ENCODE measurements at places on chromosomes 3 and 15. TPM values are rescaled to one million over a fixed set of nuclear protein-coding genes. Genes with fewer than 3 reads are reported as not detected.
A peak's percentile ranks its signal among the peaks of the same experiment; 100 is the strongest.

DNA sequence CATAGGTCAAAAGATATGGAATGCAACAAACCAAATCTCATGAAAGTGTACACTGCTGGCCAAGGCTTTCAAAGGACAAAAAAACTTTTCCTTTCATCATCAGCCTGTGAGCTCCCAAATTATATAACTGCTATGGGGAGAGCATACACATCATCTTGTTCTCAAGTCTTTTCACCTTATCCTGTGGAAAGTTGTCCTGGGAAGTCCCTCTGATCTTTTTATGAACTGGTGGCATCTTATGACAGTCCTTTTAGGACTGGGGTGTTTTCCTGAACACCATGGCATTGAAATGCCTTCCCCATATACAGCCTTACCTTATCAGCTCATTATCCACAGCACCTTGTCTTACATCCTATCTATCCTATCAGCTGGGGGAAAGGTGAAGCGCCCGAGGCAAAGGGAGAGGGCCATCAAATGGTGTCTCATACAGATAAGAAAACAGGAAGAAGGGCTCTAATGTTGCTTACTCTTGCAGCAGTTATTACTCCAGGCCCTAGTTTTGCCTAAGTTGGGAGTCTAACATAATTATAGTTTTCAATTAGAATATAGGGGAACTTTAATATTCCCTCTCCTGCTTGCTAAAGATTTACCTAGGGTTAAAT lies 61.5 kb upstream of the GOLIM4 start:
- no peak for DNase-seq

GRCh38 chr3:50170689-50171088 lies 15.6 kb downstream of the SEMA3F start:
- no peak for DNase-seq

- DNase-seq = no peak
Observed at GRCh38 chr3:115877615-115877899, 254.2 kb downstream of the GAP43 start.

DNA sequence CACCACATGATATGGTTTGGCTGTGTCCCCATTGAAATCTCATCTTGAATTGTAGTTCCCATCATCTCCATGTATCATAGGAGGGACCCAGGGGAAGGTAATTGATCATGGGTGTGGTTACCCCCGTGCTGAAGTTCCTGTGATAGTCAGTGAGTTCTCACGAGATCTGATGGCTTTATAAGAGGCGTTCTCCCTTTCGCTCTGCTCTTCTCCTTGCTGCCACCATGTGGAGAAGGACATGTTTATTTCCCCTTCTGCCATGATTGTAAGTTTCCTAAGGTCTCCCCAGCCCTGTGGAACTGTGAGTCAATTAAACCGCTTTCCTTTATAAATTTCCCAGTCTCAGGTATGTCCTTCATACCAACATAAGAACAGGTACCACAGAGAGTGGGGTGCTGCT lies 21.9 kb downstream of the OSTN start:
- no peak for DNase-seq

DNA sequence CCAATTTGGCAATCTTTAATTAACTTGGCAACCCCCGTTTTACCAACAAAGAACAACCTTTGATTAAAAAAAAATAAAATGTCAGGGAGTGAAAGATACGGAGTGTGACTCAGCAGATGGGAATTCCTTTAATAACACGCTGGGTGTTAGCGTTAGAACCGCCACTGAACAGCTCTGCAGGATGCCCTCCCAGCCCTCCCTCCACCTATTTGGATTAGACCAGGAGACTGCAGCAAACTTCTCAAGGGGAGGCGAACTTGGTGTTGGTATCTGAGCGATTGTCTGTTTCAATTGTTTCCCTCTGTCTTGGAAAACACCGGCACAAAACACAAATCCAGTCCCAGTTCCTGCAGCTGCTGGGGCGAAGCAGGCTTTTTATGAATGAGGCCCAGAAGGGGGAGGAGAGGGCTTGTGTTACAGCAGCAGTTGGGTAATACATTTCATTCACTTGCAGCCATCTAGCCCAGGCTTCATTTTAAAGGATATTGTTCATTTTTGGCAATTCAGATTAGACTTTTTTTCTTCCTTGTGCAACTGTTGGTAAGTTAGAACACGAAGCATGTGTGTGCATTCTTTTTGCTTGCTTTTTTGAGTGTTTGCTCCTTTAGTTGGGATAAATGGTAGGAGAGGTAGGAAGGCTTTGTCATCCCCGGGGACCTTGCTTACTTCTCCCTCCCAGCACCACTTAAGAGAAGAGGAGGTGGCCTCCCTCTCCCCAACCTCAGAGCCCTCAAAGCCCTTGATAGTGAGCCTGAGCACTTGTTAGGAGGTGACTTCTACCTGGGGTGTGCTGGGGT lies 152.3 kb downstream of the IGF1R start:
- DNase-seq = peak; percentile 76

DNA sequence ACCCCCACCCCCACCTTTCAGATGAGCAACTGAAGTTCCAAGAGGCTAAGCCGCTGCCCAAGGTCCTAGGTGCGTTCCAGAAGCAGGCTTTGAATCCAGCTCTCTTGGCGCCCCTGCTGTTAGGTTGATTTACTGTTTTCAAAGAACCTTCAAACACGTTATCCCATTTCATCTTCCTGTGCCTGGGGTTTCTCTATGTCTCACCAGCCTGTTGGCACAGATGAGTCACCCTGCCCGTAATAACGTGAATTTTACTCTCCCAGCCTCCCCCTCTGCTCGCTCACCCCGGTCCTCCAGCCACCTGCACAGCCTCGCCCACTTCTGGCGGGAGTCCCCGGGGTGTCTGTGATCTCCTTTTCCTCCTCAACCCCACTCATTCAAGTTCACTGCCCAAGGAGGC lies 13.0 kb upstream of the TSEN2 start:
- DNase-seq = no peak

- DNase-seq = no peak
Observed at GRCh38 chr3:67692621-67693020, 38.2 kb upstream of the SUCLG2 start.

DNA sequence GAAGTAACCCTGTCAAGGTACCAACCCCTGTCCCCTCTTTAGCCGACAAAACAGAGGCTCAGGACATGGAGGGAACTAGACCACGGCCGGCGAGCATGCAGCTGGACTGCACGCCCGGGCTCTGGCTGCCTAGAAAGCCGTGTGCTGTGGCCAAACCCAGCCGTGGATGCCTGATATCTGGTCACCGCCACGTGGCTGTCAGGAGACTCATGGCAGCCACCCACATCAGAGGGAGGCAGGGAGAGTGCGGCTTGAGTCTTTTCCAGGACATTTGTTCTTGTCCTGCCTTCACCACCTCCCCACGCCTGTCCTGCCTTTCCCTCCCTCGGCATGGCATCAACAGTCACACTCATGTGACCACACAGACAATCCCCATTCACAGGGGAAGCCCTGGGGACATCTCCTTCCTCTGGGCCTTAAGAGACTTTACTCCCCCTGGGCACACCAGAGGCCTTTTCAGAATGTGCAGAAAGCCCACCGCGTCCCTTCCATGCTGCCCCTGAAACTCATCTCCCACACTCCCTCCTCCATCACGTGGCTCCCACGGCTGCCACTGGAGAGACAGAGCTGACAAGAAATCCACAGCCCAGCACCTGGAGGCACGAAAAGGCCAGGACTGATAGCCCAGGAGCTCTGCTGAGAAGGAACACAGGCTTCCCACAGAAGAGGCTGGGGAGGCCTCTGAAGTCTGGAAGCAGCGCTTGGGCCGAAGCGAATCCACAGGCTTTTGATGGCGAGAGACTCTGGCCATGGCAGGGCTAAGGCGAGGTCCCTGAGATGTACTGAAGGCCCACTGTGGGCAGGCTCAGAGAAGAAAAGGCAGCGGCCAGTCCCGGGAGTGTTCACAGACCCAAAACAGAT lies 71.2 kb upstream of the IQSEC1 start:
- no peak for DNase-seq

DNA sequence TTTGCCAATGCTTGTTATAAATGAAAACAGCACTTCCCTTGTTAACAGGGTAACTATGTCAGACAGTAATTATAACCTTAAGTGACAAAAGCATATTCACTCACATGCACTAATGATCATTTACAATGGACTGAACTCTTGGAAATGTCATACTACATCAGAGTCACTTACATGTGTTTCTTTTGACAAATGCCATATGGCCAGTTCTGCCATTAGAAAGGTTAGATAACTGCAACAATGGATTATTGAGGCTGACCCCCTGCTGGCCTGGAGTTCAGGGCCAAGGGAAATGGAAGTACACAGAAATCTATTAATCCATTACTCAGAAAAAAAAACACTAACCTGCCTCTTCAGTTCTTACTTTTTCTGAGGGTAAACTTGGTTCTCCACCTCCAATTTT lies 313.4 kb downstream of the CNTN3 start:
- no peak for DNase-seq

DNA sequence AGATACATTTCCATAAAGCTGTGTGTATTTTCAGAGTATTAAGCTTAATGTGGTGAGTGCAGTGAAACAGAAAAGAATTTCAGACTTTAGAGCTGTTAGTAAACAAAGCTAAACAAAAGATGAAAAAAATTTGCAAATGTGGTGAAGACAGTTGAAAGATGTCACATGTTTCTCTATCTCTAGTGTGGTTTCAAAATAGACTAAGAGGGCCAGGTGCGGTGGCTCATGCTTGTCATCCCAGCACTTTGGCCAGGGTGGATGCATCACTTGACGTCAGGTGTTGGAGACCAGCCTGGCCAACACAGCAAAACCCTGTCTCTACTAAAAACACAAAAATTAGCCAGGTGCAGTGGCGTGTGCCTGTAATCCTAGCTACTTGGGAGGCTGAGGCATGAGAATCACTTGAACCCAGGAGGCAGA lies 466.0 kb upstream of the NR2F2 start:
- no peak for DNase-seq

GRCh38 chr15:97235611-97235985 lies 724.9 kb upstream of the ARRDC4 start:
- no peak for DNase-seq

- DNase-seq = no peak
Observed at GRCh38 chr15:78220713-78221112, 13.7 kb downstream of the ACSBG1 start.

DNA sequence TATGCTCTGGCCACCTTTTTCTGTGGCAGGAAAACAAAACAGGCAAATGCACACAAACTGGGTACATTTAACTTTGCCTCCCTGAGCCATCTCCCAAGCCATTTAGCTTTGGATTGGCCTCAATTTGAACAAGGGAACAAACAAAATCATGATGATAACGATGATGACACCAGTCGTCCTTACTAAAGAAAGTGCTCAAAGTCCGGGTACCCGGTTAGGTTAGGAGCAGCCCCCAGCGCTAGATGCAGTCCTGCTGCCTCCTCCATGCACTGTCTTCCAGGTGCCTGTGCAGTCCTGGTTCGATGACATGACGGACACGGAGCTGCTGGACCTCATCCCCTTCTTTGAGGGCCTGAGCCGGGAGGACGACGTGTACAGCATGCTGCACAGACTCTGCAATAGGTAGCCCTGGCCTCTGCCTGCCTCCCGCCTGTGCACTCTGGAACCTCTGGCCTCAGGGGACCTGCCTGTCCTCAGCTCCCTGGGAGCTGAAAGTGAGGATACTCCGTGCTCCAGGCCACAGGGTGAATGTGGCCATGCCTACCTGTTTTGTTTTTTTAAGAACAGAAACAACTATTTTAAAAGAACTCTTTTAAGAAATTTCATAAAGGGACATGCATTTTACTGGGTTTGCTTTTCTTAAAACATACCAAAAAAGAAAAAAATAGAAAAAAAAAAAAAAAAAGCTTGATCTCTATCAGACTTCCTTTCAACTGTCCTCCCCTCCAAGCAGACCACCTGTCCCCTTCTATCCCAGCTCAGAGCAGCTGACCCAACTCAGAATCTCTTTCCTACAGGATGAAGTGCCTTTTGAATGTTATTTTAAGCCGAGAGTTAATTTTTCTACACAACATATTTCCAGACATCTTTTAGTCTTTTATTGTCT lies 9.9 kb upstream of the VILL start:
- no peak for DNase-seq

- DNase-seq = no peak
Observed at GRCh38 chr15:92645051-92645631, 10.4 kb downstream of the FAM174B start.

DNA sequence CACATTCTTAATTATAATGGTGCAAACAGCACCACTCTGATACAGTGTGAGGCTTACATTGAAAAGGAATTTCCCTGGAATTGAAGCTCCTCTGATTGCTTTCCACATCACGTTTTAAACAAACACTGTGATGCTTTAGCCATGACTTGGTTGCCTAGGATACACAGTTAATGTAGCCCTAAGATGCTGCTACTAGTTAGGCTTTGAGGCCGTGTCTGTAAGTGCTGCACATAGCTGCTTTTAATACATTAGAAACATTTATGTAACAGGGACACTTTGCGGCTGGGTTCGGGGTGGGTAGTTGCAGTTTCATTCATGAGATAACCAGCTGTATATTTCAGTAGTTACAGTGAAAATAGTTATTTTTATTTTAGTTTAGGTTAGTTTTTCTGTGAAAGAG lies 334.7 kb downstream of the NLGN1 start:
- DNase-seq = no peak

GRCh38 chr15:78619022-78619950 lies 1.5 kb downstream of the CHRNA3 start:
- no peak for DNase-seq

DNA sequence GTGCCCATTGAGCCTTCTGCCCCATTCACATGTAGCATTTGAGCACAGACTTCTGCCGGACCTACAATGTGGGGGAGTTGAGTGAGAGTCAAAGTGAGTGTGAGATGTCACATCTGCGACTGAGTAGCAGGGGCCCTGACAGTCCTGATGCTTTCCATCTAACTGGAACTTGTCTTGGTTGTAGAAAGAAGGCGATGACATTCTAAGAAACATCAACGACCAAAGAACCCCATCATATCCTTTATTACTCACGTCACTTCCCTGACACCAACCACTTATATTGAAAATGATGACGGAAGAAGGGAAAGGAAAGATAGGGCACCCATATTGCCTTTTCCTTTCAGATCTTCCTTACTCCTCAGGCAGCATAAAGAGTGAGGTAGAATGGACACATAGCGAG lies 30.5 kb downstream of the SMAD3 start:
- no peak for DNase-seq

GRCh38 chr3:50254577-50255250 lies 14.2 kb upstream of the SEMA3B start:
- no peak for DNase-seq

TM4SF1 gene
- 124 TPM for total RNA-seq

TPM1 gene
- total RNA-seq = 1,685 TPM

CKMT1B gene
- 0.63 TPM for total RNA-seq

ST8SIA2 gene
- total RNA-seq = 2.2 TPM

CCR3 gene
- not detected for total RNA-seq

SOX14 gene
- not detected for total RNA-seq

SLC27A2 gene
- total RNA-seq = 3.5 TPM

FILIP1L gene
- total RNA-seq = 103 TPM

TOPBP1 gene
- 61.5 TPM for total RNA-seq

ADAMTSL3 gene
- 56.9 TPM for total RNA-seq
